A172 (cell line): ENCODE measurements at places on chromosomes 16 and 17.

- DNase-seq: peak; percentile 20
Measured at GRCh38 chr17:69575346-69575761, 160.9 kb downstream of the MAP2K6 start.

DNA sequence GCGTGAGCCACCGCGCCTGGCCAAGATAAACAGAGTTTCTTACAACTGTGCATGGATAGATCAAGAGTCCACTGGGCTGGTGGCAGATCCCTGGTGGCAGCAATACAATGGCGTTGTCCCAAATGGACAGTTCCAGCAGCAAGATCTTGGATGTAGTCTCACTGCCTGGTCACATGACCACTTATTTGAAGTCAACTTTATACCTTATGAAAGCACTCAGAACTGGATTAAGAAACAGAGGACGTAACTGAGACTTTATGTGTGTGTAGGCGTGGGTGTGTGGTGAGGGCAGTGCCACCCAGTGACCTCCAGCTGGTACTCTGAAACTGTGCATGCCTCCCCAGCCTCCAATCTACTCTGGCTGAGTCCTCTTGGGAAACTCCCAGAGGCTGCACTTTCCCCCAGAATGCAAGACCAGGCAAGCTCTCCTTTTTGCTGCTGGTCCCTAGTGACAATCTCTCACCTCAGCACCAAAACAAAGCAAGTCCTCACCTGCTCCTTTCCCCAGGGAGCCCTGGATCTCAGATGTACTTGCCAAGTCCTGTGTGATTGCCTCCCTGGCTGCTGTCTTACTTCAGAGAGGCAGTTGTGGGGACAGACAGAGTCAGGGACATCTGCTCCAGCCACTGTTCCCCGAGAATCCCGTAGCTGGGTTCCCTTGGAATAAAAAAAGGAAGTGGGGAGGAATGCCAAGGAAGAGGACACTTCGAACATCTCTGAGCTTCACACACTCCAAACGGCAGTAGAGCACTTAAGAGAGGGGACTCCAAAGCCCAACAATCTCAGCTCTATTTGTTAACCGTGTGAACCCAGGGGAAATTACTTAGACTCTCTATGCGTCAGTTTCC is 11.7 kb upstream of the ST6GALNAC2 start:
- no peak for DNase-seq

- DNase-seq: no peak
Measured at GRCh38 chr16:5870886-5871691, 773.5 kb upstream of the EEF2KMT start.

DNA sequence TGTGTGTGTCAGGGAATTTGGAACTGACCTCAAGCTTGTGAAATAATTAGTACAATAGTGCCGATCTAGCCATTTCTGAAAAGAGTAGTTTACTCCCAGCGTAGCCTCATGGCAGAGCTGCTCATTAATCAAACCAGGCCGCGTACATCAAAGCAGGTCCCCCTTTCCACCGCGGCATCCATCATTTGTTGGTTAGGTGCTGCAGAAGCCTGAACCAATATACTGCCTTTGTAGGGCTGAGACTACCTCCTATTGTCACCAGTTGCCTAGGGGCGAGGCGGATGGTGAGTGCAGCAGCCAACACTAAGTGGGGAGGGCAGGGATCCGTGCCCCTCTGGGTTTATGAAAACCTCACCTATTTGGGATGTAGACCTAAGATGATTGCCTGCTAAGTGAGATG is 264.1 kb downstream of the TMEM114 start:
- DNase-seq: no peak

DNA sequence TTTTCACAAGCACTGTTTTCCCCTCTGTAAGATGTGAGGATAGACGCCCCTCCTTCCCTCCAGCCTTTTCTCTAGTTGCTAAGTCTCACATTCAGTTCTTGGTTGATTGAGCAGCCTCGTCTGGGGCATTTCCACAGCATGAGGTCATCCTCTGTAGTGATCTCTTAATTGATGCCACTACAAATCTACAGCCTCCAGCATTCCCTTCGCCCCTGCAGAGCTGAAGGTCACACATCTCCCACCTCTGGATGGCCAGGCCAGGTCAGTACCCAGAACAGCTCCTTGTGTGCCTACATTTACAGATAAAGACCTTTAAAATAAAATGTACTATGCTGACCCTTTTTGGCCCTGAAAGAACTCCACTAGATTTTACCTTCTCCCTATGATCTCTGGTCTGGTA is 32.5 kb upstream of the CDH11 start:
- no peak for DNase-seq
